ENCODE measurements at places on chromosomes 16 and 17. TPM values are rescaled to one million over a fixed set of nuclear protein-coding genes. Genes with fewer than 3 reads are reported as not detected.

Gene NAGS
- total RNA-seq, result 2.2 TPM

Gene CD300LB
- not detected for total RNA-seq

Gene ARHGDIG
- total RNA-seq, result 0.77 TPM

Gene ENO3
- 2.2 TPM for total RNA-seq

Gene FBXW10
- total RNA-seq, result under 0.01 TPM

Gene ABCA10
- total RNA-seq, result 5.2 TPM

Gene SLC22A31
- not detected for total RNA-seq

Gene RAB40C
- total RNA-seq, result 6.5 TPM

Gene C17orf113
- 0.34 TPM for total RNA-seq

Gene NPIPB2
- 4.6 TPM for total RNA-seq

Gene MYL4
- not detected for total RNA-seq

Gene AHSP
- total RNA-seq, result not detected

Gene HSD17B2
- total RNA-seq, result 0.09 TPM

Gene KRTAP4-9
- not detected for total RNA-seq

Gene PLCD3
- total RNA-seq, result 39.1 TPM

Gene ZG16
- total RNA-seq, result not detected

Gene WSB1
- total RNA-seq, result 98.8 TPM

Gene MRM1
- 2.7 TPM for total RNA-seq

Gene KRTAP4-4
- not detected for total RNA-seq

Gene TP53TG3B
- not detected for total RNA-seq

Gene USP36
- total RNA-seq, result 10.6 TPM

Gene G6PC1
- not detected for total RNA-seq

Gene PLK1
- total RNA-seq, result 2.4 TPM

Gene USP43
- 0.09 TPM for total RNA-seq

Gene KRTAP1-1
- not detected for total RNA-seq

Gene TAC4
- total RNA-seq, result not detected

Gene SNF8
- total RNA-seq, result 103 TPM

Gene EVPL
- total RNA-seq, result 0.16 TPM

Gene SLC38A8
- not detected for total RNA-seq

Gene PDILT
- not detected for total RNA-seq

Gene CHST4
- not detected for total RNA-seq

Gene CCL18
- not detected for total RNA-seq

Gene CCDC200
- total RNA-seq, result 0.16 TPM

Gene CACNG3
- total RNA-seq, result not detected

Gene KRTAP1-5
- not detected for total RNA-seq

Gene PLLP
- total RNA-seq, result 0.16 TPM

Gene CCL17
- not detected for total RNA-seq

Gene GNGT2
- not detected for total RNA-seq

Gene CD300A
- total RNA-seq, result not detected

Gene TPSG1
- not detected for total RNA-seq

Gene RAD51C
- 18.1 TPM for total RNA-seq

Gene RFWD3
- total RNA-seq, result 5.5 TPM

Gene GRIN2C
- total RNA-seq, result 0.16 TPM

Gene ANKS3
- total RNA-seq, result 29.6 TPM

Gene PERCC1
- not detected for total RNA-seq

Gene MYCBPAP
- total RNA-seq, result 2.6 TPM

Gene DNAJA2
- 77.9 TPM for total RNA-seq

Gene MT1E
- total RNA-seq, result 129 TPM

Gene NME4
- total RNA-seq, result 47.2 TPM

Gene CAPN15
- total RNA-seq, result 15.9 TPM

Gene FOXL1
- total RNA-seq, result 7.2 TPM

Gene ELMO3
- 0.32 TPM for total RNA-seq

Gene KRTAP4-5
- not detected for total RNA-seq

Gene KRT9
- not detected for total RNA-seq

Gene TMEM186
- total RNA-seq, result 4.6 TPM

Gene CNTNAP4
- 0.16 TPM for total RNA-seq

Gene CDK5R1
- total RNA-seq, result 0.32 TPM

Measured in bronchial smooth muscle cell (primary cell).